ENCODE measurements at places on chromosomes 2 and 18. TPM values are rescaled to one million over a fixed set of nuclear protein-coding genes. Genes with fewer than 3 reads are reported as not detected.

STRN gene
- total RNA-seq, result 35.0 TPM

STK11IP gene
- 36.3 TPM for total RNA-seq

- H3K27ac ChIP-seq, result no peak overlapping the region
- H3K36me3 ChIP-seq, result no peaks in the 10 kb centered on the region
- no peak overlapping the region for H3K4me3 ChIP-seq
- no peak for DNase-seq
- H3K4me1 ChIP-seq, result no peaks in the 10 kb centered on the region
Measured at GRCh38 chr2:222248818-222249217, 50.0 kb downstream of the PAX3 start.

DNA sequence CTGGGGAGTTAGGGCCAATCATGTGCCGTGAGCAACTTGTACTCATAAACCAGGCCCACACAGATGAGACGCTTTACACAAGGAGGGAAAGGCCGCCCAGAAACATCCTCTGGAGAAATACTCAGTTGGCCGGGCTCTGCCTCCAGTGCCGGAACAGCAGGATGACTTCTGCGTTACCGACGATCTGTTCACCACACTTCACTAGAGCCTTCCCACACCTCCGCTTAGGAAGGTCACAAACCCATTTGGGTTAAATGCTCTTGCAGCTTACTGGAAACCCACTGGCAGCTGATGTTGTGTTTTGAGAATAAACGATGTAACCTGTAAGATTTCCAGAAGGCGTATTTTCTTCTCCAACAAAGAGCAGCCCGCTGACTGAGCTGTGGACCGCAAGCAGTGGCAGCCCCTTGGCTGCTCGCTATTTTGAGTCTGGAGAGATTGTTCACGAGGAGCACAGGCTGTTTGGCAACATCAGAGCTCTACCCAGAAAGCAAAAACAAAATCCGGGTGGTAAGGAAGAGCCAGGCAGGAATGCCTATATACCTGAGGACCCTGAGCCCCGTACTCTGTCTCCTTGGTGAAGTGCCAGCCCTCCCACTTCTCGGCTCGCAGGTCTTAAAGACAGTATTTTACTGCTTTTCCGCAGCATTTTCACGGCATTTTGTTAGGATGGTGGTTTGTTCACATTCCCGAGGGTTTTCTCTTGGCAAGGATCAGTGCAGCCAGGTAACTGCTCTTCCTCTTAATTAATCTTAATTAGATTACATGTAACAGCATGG, 44.0 kb downstream of the COLEC12 start:
- peaks cover 6% of the 10 kb centered on the region for H3K27me3 ChIP-seq
- H3K4me3 ChIP-seq, result no peak overlapping the region
- DNase-seq, result no peak
- H3K36me3 ChIP-seq, result no peaks in the 10 kb centered on the region

DNA sequence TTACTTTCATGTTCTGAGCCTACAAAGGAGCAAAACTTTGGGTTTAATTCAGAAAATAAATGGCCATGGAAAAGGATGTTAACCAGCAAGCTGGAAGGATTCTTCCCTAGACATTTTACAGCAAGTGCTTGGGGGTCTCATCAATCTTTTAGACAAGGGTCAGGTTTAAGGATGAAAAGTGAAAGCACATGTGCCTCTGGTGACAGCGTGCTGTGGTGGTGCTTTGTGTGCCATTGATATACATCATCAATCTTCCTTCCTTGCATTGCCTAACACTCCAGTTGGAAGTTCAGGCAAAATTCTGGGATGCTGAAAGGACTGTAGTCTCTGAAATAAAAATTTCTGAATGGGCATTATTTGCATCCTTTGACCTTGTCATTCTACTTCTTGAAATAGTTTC, 171.2 kb downstream of the KCNE4 start:
- H3K27ac ChIP-seq, result no peak overlapping the region
- H3K4me3 ChIP-seq, result no peak overlapping the region
- H3K27me3 ChIP-seq, result no peaks in the 10 kb centered on the region

GRCh38 chr2:184721881-184722280, 123.6 kb downstream of the ZNF804A start:
- H3K4me1 ChIP-seq, result no peaks in the 10 kb centered on the region
- no peaks in the 10 kb centered on the region for H3K36me3 ChIP-seq
- H3K4me3 ChIP-seq, result no peak overlapping the region
- no peak for DNase-seq

DNA sequence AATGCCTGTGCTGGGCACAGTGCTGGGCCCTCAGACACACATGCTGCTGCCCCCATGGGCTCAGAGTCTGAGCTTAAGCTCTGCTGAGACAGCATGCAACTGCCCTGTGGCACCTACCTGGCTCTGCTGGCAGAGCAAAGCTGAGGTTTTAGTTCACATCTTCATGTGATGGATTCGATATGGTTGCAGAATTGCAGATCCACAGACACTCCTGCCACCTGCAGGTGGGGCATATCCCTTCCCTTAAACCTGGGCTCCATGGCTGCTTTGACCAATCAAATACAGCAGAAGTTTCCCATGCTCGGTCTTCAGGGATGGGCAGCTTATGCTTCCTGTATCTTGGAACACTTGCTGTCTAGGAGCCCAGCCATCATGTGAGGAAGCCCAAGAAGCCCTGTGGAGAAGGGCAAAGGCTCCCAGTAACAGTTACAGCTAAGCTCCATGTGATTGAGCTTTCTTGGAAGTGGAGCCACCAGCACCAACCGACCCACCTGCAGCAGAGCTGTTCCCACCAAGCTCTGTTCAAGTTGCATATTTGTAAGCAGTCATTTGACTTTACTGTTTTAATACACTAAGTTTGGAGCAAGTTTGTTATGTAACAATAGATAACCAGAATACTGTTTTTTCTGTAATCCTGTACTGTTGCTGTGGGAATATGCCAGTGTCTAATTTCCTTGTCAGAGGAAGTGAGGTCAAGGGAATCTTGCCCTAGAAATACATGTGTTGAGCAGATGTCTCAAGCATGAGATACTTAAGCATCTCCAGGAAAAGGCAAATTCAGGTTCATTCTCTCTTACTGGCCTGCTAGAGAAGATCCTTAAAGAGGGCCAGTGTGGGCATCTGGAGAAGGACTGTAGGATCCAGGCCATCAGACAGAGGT, 79.3 kb downstream of the SH3RF3 start:
- no peaks in the 10 kb centered on the region for H3K36me3 ChIP-seq
- H3K27ac ChIP-seq, result no peak overlapping the region
- DNase-seq, result no peak
- peaks cover 63% of the 10 kb centered on the region for H3K27me3 ChIP-seq
- H3K4me3 ChIP-seq, result no peak overlapping the region

DNA sequence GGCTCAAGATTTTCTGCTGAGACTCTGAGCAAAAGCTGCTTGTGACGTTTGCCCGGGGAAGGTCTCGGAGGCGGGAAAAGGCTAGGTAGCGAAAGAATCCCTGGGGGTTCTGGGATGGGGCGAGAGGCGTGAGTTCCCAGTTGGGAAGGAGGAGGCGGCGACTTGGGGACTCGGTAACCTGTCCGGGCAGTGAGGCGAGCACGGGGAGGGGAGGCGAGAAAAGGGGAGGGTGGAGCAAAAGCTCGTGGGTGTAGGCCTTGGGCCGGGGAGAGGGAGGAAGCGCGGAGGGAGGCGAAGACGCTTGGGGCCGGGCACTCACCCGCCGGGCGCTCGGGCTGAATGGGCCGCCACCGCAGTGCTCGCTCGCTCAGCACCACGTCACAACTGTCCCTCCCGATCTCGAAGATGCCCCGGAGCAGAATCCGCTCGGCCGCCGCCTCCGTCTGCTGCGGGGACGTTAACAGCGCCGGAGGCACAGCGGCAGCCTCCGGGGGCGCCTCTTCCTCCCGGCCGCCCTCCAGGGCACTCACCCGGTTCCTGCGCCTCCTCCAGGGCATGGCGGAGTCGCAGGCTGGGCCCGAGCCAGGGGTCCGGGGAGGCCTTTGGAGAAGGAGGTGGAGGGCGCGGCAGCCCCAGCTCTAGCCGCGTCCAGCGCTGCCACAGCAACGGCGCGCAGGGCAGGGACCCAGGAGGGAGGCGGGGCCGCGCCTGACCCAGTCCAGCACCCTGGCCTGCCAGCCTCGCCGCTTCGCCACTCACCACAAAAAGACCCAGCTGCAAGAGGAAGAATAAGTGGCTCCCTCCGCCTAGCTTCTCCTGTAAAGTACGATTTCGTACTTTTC, at the start of gene CERKL:
Gene CERKL (minus strand): TSS at position 656 of the 842 bp plus-strand sequence. CDS start 99 bp downstream, at position 557.
- H3K4me3 ChIP-seq, result peak within 1 kb of the TSS; percentile 83
- H3K36me3 ChIP-seq, result no peaks in the 10 kb centered on the region
- peaks cover 47% of the 10 kb centered on the region for H3K27me3 ChIP-seq
- peak; percentile 55 for DNase-seq
- peaks cover 5% of the 10 kb centered on the region for H3K4me1 ChIP-seq

GRCh38 chr2:177419274-177419673, 26.7 kb downstream of the AGPS start:
- H3K36me3 ChIP-seq, result peaks cover 23% of the 10 kb centered on the region
- no peak overlapping the region for H3K27ac ChIP-seq
- DNase-seq, result no peak
- no peak overlapping the region for H3K4me3 ChIP-seq
- H3K27me3 ChIP-seq, result no peaks in the 10 kb centered on the region

SSB gene
- 84.6 TPM for total RNA-seq

DNA sequence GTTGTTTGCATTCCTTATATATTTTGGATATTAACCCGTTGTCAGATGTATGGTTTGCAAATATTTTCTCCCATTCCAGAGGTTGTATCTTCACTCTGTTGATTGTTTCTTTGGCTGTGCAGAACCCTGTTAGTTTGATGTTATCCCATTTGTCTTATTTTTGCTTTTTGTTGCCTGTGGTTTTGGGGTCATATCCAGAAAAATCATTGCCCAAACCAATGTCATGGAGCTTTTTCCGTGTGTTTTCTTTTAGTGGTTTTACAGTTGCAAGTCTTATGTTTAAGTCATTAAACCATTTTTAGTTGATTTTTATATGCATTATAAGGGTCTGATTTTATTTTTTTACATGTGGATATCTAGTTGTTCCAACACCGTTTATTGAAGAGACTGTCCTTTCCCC, 35.8 kb downstream of the PPIG start:
- no peak overlapping the region for H3K27ac ChIP-seq
- H3K36me3 ChIP-seq, result peaks cover 62% of the 10 kb centered on the region
- no peak for DNase-seq
- H3K27me3 ChIP-seq, result no peaks in the 10 kb centered on the region

DNA sequence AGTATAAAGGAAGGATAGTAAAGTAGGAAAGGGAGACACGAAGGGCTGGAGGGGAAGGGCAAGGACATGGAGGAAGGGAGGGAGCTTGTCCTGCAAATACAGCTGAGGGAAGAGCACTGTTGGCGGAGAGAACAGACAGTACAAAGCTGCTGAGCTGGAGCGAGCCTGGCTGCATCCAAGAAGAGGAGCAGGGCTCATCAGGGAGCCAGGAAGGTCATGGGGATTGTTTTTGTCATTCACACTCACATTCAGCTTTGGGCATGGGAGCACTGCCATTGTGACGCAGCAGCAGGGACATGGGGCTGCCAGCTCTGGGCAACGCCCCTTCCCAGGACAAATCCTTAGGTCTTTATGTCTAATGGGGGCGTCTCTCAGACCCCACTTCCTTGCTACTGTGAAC, 125.1 kb downstream of the COPS8 start:
- no peak overlapping the region for H3K27ac ChIP-seq
- H3K4me1 ChIP-seq, result no peaks in the 10 kb centered on the region
- no peak for DNase-seq
- no peaks in the 10 kb centered on the region for H3K27me3 ChIP-seq

DNA sequence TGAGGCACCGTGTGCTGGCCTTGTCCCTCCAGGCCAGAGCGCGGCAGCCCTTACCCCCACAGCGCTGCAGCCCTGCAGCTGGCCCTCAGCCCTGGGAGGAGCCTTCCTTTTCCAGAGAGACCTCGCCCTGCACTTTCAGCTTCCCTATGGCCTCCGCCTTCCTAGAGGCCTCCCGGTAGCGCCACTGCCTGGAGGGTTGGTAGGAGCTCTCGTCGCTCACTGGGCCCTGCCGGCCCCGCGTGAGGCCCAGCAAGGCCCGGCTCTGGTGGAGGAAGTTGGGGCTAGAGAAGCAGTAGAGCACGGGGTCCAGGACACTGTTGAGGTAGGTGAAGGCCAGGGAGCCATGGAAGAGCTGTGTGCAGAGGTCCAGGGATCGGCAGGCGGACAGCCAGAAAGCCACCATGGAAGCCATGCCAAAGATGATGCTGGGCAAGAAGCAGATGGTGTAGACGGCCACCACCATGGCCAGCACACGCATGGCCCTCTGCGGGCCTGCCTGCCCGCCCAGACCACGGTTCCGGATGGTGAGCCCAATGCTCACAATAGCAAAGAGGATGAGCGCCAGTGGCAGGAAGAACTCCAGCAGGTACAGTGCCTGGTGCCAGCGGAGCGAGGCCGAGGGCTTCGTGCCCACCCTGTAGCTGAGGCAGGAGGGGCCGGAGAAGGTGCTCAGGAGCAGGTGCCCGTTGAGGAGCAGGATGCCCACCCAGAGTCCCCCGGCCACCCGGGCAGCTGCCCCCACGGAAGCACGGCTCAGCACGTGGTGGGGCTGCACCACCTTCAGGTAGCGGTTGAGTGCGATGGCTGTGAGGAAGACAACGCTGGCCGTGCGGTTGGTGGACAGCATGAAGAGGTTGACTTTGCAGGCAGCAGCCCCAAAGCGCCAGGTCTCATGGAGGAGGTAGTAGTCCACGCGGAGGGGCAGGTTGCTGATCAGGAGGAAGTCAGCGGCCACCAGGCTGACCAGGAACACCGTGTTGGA, 821 bp downstream of the OXER1 start:
- peaks cover 3% of the 10 kb centered on the region for H3K4me1 ChIP-seq
- no peak overlapping the region for H3K27ac ChIP-seq
- no peaks in the 10 kb centered on the region for H3K36me3 ChIP-seq
- H3K27me3 ChIP-seq, result no peaks in the 10 kb centered on the region
- no peak overlapping the region for H3K4me3 ChIP-seq
- no peak for DNase-seq

DNA sequence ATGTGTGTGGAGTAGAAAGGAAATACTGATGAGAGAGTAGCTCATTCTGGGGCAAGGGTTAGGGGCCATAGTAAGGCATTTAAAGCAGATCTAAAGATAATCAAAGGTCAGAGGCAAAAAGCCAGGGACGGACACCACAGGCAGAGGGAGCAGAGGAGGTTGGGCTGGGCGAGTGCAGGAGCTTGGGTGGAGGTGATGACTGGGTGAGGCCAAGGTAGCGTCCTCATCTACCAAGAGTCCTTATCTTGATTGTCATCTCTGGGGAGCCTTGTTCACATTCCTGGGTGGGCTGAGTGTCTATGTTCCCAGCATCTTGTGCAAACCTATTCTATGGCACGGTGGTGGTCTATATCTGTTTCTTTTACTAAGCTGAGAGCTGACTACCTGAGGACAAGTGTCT, 26.1 kb upstream of the SAG start:
- peaks cover 51% of the 10 kb centered on the region for H3K36me3 ChIP-seq
- no peak for DNase-seq
- H3K4me1 ChIP-seq, result peaks cover 23% of the 10 kb centered on the region
- H3K27me3 ChIP-seq, result no peaks in the 10 kb centered on the region
- H3K27ac ChIP-seq, result peak overlapping the region; percentile 59

DNA sequence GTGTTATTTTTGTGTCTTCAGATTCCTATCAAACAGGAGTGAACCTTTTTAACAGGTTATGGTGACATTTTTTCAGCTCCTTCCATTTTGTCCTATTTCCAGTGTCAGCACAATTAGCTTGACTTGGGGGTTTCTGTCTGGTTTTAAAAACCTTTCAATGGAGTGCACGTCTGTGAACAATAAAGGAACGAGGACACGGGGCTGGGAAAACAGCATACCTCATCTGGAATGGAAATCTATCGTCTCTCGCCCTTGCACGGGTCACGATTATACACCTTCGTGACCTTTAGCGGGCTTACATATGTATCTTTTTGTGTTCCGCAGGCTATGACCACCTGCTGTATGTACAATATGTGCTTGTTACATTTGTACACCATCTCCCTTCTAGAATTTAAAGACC, 2.3 kb upstream of the ZNF532 start:
- peaks cover 71% of the 10 kb centered on the region for H3K27me3 ChIP-seq
- no peak overlapping the region for H3K27ac ChIP-seq
- H3K4me1 ChIP-seq, result peaks cover 5% of the 10 kb centered on the region
- H3K4me3 ChIP-seq, result peak overlapping the region; percentile 59
- no peak for DNase-seq
